ENCODE measurements at places on chromosomes 13 and 19.

DNA sequence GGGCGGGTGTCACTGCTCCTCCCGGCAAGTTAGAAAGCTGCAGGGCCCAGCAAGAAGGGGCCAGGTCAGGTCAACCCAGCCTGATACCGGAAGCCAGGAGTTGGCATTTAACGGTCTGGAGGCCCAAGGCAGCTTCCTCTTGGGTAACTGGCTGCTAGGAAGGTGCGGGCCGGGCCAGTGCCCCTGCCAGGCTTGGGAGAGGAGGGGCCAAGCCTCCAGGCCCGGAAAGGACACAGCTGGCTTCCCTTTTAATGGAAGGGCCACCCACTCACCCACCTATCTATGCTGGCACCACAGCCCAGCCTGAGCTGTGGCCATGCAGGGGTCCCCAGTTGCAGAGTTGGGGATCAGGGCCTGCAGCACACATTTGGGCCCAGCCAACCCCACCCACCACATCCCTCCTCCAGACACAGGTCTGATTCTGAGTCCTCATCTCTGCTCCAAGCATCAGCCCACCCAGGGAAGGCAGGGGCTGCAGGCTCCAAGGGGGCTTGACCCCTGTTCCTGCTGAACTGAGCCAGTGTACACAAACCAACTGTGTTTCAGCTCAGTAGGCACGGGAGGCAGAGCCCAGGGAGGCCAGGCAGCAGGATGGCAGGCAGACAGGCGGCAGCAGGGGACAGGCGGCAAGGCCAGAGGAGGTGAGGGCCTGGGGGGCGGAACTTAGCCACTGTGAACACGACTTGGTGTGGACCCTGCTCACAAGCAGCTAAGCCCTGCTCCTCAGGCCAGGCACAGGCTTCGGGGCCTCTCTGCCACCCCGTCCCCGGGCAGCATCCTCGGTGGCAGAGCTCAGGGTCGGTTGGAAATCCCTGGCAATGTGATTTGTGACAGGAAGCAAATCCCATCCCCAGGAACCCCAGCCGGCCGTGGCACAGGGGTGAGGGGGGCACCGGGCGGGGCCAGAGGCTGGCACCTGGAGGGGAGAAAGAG, 40.8 kb downstream of the ZSWIM4 start:
- no peak for DNase-seq

DNA sequence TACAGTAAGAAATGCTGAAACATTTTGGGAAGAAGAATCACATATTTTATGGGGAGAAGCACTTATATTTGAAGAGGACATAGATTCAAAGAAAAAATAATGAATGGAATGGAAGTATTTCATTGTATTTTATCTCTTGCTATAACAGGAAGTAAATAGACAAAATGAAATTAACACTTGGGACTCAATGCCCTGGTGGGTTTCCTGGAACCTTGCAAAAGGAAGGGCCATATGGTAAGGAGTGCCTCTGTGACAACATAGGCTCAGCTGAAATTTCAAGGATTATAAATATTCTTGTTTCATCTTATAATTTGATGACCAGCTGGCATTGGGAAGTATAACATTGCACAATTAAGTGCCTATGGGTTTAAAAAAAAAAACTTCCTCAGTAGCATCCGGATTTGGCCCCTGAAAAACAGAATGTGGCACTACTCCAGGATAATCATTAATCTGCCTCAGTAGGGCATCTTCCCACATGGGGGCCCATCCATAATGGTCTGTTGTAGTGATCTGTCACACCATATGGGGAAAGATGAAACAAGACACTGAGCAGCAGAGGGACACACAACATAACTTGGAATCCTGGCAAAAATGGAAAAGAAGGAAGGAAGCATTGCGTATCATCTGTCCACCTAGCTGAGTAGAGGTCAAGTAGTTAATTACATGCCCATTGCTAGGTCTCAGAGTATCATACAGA, 321.6 kb downstream of the NDFIP2 start:
- DNase-seq, result peak; percentile 32

DNA sequence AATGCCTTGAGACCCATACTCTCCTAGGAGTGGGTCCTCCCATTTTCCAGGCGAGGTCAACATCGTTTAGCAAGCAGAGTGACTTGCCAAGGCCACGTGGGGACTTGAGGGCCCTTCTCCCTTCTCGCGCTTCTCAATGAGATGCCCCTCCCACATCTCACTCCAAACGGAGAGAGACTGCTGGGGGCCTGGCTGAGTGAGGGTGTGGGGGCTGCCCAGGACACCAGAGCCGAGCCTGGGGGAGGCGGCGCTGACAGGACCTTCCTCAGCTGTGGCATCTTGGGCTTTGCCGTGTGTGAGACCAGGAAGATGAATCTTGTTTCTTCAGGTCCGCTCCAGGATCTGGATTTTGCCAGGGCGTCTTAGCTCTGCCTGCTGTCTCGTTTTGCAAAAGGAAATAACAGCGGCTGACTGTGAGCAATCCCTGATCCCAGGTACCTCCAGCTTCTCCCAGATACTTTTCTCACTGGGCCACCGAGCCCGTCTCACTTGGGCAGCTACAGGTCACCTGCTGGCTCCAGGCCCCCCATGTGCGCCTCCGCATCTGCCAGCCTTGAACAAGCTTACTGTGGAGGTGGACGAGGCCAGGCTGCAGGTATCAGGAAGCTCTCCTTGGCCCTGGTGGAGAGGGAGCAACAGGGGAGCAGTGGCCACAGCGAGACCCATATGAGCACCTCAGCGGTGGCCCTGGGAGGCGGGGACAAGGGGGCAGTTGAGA, 6.0 kb downstream of the COX6B2 start:
- DNase-seq, result no peak

GRCh38 chr13:29496241-29496712, 99.2 kb downstream of the SLC7A1 start:
- no peak for DNase-seq

GRCh38 chr19:42353341-42354015, 28.0 kb downstream of the MEGF8 start:
- DNase-seq, result no peak

- DNase-seq, result no peak
These were observed 387.8 kb downstream of the ZNF536 start for GRCh38 chr19:30760014-30760413.

GRCh38 chr19:1469255-1470054, 9.6 kb downstream of the C19orf25 start:
- no peak for DNase-seq

- DNase-seq, result peak; percentile 9
These were observed 41.7 kb downstream of the PCDH17 start for GRCh38 chr13:57673197-57673596.

- DNase-seq, result no peak
These were observed 24.7 kb upstream of the MATK start for GRCh38 chr19:3810708-3811355.

DNA sequence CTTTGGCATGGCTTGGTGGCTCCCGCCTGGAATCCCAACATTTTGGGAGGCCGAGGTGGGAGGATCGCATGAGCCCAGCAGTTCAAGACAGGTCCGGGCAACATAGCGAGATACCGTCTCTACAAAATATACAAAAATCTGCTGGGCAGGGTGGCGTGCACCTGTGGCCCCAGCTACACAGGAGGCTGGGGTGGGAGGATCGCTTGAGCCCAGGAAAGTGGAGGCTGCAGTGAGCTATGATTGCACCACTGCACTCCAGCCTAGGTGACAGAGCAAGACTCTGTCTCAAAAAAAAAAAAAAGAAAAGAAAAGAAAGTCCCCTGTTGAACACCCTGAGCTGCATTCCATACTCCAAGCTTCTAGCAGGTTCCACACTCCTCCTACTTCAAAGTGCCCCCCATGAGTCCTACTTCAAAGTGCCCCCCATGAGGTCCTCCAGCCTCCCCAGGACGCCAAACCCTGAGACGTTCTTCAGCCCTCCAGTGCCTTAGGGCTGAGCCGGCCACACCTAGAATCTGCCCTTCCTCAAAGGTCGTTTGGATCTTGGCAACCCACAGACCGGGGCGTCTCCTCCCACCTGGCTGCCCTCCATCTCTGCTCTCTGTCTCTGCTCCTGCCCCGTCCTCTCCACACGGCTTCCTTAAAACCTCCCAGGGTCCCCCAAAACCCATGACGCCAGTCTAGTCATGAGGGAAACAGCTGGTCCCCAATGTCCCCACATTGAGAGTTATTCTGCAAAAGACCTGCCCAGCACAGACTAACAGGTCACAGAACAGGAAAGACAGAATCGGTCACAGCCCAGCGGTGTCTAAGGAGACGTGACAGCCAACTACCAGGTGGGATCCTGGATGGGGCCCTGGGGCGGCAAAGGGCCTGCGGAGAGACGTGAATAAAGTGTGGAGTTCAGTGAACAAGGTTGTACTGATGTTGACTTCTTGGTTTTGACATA, 4.8 kb downstream of the TJP3 start:
- DNase-seq, result no peak

DNA sequence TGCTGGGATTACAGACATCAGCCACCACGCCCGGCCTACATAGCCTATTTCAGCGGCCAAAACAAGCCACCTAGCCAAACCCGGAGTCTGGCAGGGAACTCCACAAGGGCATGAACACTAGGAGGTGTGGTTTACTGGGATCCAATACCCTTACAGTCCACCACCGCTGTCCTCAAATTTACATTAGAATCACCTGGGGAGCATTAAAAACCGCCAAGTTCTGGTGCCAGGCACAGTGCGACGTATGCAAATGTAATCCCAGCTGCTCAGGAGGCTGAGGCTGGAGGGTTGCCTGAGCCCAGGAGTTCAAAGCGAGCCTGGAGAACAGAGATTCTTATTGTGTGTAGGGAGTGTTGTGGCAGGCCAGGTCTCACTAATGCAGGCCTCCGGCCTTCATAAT, 4.2 kb upstream of the AP1M1 start:
- DNase-seq, result no peak

DNA sequence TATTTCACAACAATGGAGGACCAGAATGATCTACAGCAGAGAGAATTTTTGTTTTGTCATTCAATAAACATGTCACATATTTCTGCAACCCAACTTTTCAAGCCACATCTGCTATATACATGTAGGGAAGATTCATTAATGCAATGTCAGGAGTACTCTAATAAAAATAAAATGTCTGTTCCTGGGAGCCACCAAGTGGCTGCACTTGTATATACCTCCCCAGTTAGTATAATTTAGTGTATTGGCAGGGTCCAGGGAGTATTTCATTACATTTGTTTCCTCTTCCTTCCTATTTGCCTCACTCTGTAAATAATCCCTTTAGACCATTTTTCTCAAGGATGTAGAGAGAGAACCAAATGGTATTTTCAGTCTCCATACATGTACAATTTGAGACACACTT, 1169.0 kb downstream of the DIAPH3 start:
- DNase-seq, result no peak

DNA sequence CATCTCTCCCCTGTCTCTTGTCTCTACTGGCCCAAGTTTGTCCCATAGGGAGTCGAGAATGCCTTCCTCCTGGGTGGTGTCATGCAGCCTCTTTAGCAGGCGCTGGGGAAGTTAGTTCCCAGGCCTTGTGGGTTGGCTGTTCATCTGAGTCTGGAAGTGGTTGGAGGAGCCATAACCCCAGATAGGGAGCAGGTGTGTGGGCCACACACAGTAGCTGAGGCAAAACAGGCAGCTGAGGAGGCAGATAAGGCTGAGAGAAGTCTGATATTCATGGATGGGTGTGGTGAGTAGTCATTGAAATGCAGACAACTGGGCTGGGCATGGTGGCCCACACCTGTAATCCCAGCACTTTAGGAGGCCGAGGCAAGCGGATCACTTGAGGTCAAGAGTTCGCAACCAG, 40.9 kb upstream of the KPNA3 start:
- no peak for DNase-seq

- DNase-seq, result no peak
These were observed 8.6 kb downstream of the ABCC4 start for GRCh38 chr13:95292622-95293021.

GRCh38 chr19:4645718-4646117, 6.4 kb downstream of the TNFAIP8L1 start:
- no peak for DNase-seq

- no peak for DNase-seq
These were observed 95.9 kb downstream of the UGGT2 start for GRCh38 chr13:95957331-95957730.

- DNase-seq, result no peak
These were observed 67.7 kb downstream of the DACH1 start for GRCh38 chr13:71799324-71799723.

DNA sequence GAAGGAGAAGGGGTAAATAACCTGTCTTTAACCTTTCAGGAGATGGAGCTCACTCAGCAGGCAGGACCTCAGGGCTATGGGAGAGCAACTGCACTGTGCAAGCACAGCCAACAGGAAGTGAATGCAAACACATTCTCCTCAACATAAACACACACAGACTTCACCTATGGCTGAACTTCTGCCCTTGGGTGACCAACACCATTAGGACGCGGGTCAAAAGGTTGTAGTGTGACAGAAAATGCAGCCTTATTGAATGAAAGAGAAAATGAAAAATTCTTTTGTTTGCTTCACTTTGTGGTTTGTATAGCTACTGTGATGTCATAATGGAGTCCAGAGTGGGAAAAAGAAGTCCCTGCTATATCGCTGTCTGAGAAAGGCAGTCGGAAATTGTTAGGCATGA, 323.0 kb downstream of the NDFIP2 start:
- DNase-seq, result no peak

GRCh38 chr19:48415395-48415794, 21.9 kb downstream of the GRIN2D start:
- DNase-seq, result no peak

GRCh38 chr19:49855676-49856573, 5.0 kb downstream of the PTOV1 start:
- no peak for DNase-seq

GRCh38 chr13:45340422-45341033, 455 bp downstream of the TPT1 start:
- DNase-seq, result peak; percentile 33

DNA sequence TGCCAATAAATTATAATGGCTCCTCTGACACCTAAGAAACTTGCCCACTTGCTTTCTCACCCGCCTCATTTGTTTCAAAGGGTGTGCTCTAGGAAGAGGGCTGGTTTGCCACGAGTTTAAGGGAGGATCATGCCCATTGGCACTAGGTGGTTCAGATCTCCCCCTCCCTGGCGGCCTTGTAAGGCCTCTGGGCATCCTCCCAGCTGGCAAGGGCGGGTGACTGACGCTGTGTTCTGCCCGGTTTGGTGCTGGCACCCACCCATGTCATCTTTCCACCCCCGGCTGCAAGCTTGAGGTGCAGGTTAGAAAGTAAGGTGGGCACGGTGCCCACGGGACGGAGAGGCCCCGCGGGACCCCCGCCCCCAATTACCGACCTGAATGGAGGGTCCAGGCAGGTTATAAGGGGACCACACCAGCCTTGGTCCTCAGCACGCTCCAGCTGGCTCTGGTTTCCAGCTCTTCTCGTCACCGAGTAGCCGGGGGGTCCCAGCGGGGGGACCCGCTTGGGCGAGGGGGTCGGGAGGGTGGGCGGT, 90.4 kb downstream of the PTPRS start:
- DNase-seq, result peak; percentile 86

DNA sequence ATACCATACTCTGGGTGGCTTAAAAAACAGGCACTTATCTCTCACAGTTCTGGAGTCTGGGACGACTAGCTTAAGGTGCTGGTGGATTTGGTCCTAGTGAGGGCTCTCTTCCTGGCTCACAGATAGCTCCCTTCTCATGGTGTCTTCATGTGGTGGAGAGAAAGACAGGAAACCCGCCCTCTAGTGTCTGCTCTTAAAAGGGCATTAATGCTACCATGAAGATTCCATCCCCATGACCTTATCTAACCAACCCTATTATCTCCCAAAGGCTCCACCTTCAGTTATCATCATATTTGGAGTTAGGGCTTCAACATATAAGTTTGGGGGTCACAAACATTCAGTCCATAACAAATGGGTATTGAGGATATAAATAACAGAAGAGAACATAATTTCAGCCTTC, 139.4 kb downstream of the HS6ST3 start:
- no peak for DNase-seq

Data from NCI-H446 treated with DMSO at 0.1 percent for 48 hours (cell line).